ENCODE measurements at places on chromosomes 13 and 19. TPM values are rescaled to one million over a fixed set of nuclear protein-coding genes. Genes with fewer than 3 reads are reported as not detected.

CRLF1 gene
- 4.7 TPM for polyA plus RNA-seq

ZFR2 gene
- 3.4 TPM for polyA plus RNA-seq

NXNL1 gene
- polyA plus RNA-seq = not detected

ZNF880 gene
- polyA plus RNA-seq = 25.4 TPM

KLK12 gene
- polyA plus RNA-seq = not detected
